ENCODE measurements at places on chromosomes 6 and 20.
A peak's percentile ranks its signal among the peaks of the same experiment; 100 is the strongest.

DNA sequence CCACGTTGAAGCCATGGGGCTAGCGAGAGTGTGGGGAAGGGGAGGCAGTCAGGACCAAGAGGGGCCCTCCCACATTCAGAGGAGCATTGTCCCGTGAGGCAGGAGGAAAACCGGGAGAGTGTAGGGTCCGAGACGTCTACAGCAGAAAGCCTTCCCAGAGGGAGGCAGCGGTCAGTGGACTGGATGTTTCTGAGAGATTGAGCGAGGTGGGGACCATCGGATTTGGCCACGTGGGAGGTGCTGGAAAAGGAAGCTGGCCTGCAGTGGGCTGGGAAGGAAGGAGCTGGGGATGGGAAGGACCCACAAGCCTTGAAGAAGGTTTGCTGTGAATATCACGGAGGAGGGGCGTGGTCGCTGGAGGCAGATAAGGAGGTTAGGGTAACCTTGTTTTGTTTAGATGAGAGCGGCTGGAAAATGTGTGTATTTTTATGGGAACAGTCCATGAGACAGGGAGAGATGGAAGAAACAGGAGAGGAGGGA lies 119.0 kb upstream of the RNF24 start:
- DNase-seq, result no peak

DNA sequence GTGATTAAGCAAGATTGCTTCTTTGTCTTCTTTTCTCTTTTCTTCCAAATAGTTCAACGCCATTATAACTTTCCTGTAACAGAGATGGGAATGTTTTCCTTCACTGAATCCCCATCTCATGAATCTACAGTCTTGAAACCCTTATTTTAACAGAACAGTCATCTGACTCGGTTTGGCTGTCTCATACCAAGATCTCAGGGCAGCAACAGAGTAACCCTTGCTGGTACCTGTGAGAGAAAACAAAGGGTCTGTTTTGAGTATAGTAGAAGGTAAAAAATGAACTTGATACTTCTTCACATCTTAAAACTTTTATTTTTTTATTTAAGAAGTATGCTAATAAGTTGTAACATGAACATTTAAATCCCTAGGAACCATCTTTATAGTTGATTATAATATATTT lies 19.6 kb upstream of the DSE start:
- no peak for DNase-seq

DNA sequence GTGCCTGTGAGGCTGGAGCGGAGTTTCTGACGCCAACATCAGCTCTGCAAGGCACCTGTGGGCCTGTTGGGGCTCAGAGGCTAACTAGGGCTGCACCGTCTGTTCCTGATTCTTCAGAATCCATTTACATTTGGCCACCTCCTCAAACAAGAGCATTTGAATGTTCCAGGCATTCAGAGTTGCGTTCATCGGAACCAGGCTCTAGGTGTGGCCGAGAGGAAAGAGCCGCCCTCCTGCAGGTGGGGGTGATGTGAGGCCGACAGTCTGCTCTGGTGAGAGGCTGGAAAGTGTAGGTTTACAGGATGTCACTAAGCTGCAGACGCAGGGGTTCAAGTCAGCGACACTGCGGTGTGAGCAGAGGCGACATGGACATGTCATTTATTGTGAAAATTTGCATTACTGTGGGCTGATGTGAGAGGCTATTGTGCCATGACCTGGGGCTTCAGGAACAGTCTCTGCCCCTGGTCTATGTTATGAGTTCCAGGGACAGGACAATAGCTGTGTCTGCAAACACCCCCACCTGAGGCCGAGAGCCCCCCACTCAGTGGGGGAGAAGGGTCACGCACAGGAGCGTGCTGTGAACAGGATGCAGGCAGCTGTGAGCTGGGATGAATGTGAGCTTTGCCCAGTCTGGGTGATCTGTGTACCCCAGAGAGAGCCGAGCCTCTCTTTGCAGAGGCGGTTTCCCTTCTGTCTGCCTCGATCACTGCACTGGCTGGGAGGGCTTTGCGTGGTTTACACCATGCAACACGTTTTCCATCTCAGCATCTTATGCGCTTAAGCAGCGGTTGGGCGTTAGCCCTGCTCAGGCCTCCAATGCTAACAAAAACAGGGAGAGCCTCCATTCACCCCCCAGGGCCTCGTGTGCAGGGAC lies 21.1 kb downstream of the SLCO4A1 start:
- no peak for DNase-seq

DNA sequence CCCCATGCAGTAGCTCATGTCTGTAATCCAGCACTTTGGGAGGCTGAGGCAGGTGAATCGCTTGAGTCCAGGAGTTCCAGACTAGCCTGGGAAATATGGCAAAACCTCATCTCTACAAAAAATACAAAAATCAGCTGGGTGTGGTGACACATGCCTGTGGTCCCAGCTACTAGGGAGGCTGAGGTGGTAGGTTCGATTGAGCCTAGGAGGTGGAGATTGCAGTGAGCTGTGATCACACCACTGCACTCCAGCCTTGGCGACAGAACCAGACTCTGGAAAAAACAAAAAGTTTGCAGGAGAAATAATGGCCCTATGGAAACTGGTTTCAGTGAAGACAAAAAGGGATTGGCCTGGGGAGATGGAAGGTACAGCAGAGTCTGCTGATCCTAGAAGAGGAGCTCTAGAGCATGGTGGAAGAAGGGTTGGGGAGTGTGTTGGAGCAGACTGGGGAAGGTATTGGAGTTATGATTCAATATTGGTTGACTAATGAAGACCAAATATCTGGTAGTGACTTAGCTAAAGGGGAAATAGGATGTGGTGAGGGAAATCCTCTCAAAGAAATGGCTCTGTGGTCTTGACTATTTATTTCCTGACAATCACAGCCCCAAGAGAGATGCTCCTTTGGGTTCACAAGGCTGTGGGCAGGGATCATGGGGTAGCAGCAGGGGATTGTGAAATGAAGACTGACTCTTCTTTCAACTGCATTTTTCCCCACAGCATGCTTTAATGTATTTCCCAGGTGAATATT lies 281.9 kb downstream of the UTRN start:
- no peak for DNase-seq

DNA sequence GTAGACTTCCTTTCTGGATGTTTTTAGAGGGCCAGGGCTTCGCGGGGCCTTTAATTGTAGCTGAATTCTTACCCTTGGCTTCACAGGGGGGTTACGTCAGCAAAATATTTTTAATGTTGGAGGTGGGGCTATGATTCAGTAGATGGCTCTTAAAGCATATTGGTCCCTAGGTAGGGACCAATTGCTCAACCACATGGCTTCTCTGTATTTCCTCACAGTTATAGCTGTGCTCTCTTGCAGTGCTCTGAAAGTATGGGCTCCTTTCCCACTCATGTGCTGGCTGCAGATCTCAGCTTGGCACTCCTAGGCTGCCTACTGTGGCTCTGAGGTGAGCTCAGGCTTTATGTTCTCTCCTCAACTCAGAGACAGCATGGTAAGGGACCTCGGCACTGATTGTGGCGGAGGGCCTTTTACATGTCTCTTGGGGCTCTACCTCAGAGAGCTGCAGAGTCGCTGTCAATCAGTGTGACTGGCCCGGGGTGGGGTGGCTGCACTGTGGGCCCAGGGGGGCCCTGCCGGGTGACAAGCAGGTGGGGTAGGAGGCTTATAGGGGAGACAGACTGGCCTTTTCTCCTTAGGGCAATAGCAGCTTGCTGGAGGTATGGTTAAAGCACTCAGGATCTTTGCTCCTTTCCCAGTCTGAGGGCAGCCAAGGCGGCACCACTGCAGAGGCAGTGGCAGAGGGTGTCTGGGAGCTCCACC lies 318.0 kb downstream of the DOK5 start:
- no peak for DNase-seq

- DNase-seq, result no peak
Observed at GRCh38 chr20:38159566-38159956, 5.5 kb downstream of the TGM2 start.

DNA sequence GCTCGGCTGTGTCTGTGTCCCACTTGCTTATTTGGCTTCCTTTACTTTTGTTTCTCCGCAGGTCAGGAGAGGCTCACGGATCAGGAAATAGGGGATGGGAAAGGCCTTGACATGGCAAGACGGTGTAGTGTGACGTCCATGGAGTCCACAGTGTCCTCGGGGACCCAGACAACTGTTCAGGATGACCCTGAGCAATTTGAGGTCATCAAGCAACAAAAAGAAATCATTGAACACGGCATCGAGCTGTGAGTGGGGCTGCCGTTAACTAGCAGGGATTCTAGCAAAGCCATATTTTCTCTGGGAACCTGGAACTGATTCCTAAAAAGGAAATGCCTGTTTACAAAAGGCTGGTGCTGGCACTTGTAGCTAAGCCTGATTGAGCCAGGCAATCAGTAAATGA lies 54.4 kb downstream of the ARFGEF2 start:
- no peak for DNase-seq

GRCh38 chr20:22456109-22456508 lies 128.3 kb downstream of the FOXA2 start:
- DNase-seq, result no peak

DNA sequence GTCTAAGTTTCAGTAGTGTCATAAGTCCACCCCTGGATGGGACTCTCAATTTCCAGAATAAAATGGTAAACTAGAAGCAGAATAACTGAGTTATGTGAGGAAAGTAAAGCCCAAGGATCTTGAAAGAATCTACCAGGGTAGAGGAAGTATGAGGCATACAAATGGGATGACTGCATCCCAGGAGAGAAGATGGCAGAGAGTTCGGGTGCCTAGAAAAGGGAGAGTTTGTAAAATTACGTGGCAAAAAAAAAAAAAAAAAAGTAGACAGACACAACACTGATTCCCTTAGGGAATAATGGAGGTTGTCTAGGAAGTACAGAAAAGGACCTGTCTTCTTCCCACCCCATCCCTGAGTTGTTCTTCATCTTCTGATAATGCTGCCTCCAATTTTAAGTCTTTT lies 3.4 kb downstream of the GABBR1 start:
- DNase-seq, result no peak

GRCh38 chr6:30265181-30265580 lies 52.0 kb upstream of the TRIM26 start:
- DNase-seq, result no peak

GRCh38 chr6:142647449-142648035 lies 297.4 kb downstream of the HIVEP2 start:
- DNase-seq, result no peak

DNA sequence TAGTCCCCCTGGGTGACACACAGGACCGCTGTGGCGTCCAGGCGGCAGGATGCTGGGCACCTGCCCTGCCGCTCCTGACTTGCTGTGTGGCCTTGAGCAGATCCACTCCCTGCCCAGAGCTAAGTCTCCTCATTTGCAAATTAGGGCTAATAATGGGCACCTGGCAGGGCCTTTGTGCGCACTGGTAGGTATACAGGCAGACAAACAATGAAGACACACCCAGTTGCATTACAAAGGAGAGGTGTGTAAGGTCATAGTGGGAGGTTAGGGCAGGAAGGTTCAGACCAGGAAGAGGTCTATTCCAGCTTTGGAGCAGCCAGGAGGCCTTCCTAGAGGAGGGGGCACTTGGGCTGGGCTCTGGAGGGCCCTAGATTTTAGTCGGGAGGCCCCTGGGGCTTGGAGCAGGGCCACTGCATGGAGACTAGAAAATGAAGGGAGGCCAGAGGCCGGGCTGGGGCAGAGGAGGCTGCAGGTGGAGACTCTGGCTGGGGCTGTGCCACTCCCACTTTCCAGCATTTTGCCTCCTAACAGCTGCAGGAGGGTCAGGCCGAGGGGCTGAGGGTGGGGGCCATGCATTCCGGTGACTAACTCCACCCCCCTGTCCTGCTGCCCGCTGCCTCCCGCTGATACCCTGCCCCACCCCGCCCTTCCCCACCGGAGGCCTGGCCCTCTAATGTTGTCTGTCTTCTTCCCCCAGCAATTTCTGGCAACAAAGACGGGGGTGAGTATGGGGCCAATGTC lies 28.5 kb downstream of the MYH7B start:
- no peak for DNase-seq

- no peak for DNase-seq
Observed at GRCh38 chr20:62748311-62748710, 39.7 kb downstream of the NTSR1 start.

DNA sequence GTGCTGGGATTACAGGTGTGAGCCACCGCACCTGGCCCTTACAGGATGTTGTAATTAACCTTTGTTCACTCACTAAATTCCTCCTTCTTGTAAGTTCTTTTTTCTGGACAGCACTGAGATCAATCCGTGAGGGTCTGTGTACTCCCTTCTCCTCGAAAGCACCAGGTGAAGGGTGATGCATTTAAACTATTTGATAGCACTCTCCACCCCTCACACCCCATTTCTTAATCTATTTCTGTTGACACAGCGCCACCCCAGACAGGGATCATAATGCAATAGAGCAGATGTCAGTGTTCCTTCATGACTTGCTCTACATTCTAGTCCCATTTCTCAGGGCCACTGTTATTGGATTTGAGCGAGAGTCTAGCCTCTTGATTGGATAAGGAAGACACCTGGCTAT lies 46.3 kb downstream of the PPP1R14C start:
- DNase-seq, result no peak

DNA sequence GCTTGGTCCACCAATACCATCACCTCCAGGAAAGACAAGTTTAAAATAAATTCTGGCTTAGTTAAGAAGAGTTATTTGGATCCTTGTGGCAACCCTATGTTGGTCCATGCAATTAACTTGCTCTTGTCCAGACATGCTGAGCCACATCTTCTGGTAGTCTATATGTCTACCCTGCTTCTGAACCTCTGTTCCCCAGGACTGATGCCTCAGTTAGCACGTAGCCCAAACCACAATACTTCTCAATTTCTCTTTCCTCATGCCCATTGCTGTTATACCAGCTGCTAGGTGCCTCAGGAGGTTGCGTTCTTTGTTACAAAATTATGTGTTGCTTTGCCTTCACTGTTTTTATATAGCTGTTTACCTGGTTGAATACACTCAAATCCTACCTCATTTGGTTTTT lies 116.4 kb upstream of the KCNQ5 start:
- DNase-seq, result no peak

- DNase-seq, result no peak
Observed at GRCh38 chr6:12791371-12791770, 74.8 kb downstream of the PHACTR1 start.

GRCh38 chr6:7050872-7051779 lies 56.6 kb upstream of the RREB1 start:
- no peak for DNase-seq

- DNase-seq, result no peak
Observed at GRCh38 chr20:19815553-19815991, 57.5 kb downstream of the RIN2 start.

DNA sequence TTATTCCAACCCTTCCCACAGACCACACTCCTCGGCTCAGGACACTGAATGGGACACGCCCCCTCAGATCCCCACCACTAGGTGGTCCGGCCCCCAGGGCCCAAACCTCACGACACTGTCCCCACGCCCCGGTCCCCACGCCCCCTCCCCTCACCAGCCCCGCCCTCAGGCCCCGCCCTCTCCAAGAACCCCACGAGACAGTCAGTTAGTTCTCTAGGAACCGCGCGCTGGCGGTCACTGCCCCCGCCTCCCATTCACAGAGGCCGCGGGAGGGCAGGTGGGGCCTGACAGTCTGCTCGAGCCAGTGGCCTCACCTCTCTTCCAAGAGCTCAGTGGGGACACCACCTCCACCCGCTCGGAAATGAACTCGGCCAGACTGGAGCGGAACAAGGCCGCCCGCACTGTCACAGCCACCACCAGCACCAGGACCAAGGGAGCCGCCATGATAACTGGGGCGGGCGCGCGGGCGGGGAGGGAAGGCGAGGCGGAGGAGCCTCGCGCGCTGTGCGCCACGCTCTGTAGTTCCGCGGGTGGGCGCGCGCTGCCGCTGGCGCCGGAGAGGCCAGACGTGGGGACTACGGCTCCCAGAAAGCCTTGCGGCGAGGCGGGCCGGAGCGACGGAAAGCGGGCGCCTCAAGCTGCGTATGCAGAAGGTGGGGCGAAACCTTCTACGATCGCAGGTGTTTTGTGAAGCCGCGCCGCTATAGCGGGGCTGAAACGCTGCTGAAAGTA lies at the start of gene PIGU:
Gene PIGU (minus strand): TSS at position 451 of the 732 bp plus-strand sequence. CDS start 7 bp downstream, at position 444.
- DNase-seq, result peak; percentile 91
